ENCODE measurements at places on chromosomes 12 and 14.

GRCh38 chr14:66311990-66312389 is 174.2 kb upstream of the CCDC196 start:
- DNase-seq: no peak

DNA sequence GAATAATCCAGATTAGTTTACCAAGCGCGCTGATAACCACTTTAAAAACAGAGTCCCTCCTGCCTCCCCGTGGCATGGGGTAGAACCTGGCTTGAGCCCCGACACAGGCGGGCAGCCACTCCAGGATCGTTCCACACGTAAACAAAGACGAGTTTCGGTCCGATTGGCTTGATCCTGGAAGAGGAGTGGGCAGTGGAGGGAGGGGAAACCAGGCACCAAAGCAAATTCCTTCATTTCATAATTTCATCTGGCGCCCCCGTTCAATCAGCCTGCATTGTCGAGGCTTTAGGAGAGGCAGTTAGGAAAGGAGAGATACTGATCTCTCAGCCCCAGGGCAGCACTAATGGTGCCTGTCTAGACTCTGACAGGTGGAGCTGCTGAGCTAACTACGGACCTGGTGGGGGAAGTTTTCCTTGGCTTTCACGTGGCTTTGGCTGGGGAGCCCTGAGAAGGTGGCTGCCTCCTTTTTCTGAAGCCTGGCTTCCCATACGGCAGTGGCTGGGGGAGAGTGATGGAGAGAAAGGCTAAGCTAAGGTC is 751 bp upstream of the GPRC5A start:
- no peak for DNase-seq

- DNase-seq: no peak
These were observed 37.5 kb downstream of the PLCZ1 start for GRCh38 chr12:18700271-18700670.

DNA sequence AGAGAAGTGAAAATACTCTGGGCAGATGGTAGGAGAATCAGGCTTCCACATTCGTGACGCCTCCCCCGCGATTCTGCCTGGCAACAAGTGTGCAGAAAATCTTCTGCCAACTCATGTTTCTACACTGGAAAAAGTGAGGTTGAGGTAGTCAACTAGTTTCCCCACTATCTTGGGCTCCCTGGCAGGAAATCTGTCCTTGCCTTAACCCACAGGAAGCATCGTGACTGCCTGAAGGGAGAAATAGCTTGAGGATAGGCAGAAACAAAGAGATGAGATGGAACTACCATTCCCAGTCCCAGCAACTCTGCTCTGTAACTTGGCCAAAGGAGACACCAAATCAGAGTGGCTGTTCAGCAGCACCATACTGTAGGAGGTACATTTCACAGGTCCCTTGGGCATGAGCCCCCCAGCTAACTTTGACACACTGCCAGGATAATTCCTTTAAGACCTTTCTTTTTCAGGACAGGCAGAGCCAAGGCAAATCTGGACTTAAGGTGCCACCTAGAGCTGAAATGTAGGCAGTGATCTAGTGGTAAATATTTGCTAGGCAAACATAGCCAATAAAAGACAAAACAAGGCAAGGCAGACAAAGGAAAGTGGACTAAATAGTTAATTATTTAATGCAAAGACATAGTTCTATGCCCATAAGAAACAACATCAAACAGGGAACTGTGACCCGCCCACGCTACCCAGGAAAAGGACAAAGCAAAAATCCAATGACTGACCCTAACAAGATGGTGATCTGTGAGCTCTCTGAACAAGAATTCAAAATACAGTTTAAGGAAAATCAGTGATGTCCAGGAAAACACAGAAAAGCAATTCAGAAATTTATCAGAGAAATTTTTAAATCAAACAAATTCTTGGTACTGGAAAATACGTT is 205.1 kb downstream of the PTPRO start:
- no peak for DNase-seq

- DNase-seq: peak; percentile 31
These were observed 31.7 kb upstream of the NINJ2 start for GRCh38 chr12:694734-695503.

GRCh38 chr12:123043536-123044001 is 63.1 kb downstream of the ARL6IP4 start:
- DNase-seq: peak; percentile 48

DNA sequence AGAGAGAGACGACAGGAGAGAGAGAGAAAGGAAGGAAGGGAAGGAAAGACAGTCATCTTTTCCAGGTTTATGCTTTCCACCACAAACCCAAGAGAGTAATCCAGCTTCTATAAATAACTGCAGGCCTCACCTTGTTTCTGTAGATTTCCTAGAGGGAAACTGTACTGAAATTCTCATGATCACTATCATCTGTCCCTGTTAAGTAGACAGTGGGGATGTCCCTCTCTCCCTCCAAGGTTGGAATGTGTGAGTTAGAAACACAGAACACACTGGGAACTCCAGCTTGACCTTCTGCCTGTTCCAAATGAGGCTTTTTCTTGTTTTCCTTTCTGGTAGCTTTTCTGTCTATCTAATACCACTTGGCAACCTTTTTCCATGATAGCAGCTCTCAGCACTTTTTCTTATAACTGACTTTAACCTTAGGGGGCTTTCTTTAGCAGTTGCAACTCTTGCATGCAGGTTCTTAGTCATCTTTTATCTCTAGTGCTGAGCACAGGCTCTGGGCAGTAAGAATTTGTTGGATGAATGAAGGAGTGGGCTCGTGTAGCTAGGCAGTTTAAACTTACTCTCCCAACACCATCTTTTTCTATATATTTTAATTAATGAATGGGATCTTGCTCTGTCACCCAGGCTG is 22.8 kb upstream of the FBXO33 start:
- no peak for DNase-seq

- DNase-seq: no peak
These were observed 340.6 kb upstream of the SFSWAP start for GRCh38 chr12:131370321-131370720.

Data from GF-D8 (cell line).